ENCODE measurements at places on chromosomes 5 and 9.

DNA sequence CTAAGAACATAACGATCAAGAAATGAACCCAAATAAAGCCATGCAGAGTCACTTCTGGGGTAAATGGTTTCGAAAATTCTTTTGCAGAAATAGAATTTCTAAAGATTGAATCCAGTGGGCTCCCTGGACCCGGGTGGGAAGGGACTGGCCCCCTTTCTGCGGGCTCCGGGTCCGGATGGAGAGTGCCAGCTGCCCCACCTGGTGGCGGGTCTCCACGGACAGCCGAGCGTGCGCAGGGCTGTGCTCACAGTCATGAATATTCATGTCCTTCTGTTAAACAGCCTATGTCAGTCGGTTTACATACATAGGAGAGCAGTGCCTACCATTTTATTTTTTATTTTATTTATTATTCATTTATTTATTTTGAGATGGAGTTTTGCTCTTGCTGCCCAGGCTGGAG, 4.7 kb upstream of the PPP1R26 start:
- no peak for DNase-seq

GRCh38 chr5:151569132-151570046, 21.7 kb downstream of the FAT2 start:
- DNase-seq, result no peak

GRCh38 chr5:177303925-177304391, 359 bp downstream of the PRELID1 start:
- DNase-seq, result no peak

DNA sequence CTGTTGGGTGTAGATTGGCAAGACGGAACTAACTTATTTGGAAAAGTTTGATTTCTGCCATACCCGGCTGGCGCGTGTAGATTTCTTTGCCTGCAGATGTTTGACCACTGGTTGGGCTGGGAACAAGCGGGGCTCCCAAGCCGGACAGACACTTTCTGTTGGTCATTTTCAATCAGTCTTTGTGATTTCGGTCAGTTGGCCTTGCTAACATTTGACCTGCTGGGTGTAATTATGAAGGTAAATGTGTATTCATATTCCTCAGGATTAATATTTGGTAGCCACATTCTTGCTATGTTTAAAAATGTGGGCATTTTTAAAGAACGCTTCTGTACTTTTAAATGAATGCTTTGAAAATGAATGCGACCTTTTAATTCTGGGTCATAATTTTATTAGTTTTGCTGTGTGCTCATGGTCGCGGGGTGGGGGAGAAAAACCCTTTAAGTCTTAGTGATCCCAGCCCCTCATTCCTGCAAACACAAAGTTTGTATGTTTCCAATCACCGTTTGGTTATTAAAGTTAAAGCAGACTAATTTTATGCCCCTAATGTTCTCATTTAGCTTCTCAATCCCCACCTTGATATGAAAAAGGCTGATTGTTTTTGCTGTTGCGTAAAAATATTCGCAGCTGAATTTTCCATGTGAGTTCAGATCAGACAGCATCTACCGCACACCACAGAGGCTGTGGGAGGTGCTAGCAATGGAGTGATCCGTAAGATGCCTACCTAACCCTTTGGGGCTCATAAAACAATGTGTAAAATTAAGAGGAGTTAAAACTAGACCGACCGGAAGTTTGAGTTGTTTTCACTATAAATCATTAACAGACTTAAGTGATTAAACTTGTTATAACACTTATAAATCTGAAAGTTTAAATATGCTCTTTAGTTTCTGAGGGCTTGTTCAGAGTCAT, 1.5 kb downstream of the RASGRF2 start:
- no peak for DNase-seq

GRCh38 chr5:115815006-115815692, 1.3 kb downstream of the CDO1 start:
- DNase-seq, result no peak

DNA sequence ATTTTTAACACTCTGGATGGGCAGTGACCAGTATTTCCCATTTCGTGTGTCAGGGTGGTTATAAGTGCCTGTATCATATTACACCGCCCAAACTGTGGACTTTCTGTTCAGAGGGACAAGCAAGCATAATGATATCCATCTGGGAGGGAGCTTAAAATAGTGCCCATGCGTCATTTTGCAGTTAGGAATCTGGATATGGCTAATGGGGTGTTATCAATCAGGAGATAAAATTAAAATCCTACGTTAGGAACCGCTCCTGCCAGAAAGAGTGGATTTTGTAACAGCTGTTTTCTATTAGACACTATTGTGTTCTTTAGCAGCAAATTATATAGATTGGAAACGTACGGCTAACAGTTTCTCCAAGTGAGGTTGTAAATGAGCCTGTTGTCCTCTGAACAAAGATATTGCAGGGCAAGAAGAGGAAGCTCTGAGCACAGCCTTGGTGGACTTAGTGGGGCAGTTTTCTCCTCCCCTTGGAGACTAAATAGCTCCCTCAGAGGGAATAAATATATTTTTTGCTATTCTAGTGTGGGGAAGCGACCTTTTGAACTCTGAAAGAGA, 160.4 kb downstream of the SPATA31D1 start:
- no peak for DNase-seq

DNA sequence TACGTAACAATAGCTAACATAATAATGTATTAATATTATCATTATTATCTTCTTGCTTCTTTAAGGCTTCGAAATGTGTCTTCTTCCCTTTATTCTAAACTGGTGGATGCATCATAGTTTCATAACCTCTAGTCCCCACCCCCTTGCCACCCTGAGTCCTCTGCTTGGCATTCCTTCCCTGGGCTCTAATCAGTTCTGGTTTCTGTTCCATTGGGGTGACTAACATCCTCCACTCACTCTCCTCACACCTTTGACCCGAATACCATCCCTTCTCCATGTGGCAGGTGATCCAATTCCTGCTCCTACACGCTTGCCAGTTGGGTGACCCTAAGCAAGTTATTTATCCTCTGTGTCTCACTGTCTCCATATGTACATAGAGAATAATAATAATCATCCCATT, 286.1 kb downstream of the TRPM3 start:
- no peak for DNase-seq

DNA sequence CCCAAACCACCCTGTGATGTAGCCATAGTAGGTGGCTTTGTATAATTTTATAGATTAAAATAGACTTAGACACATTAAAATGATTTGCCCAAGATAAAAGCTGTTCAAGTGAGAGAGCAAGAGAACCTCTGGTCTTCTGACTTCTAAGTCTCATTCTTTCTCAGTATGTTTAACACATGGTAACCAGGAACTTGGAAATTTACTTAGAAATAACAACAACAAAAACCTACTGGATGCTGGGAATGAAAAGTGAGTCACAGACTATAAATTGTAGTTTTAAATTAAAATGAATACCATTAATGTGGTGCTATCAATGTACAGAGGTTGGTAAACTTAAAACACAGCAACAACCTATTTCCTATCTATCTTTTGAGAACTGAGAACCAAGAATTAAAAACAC, 30.4 kb downstream of the HMGCR start:
- no peak for DNase-seq

DNA sequence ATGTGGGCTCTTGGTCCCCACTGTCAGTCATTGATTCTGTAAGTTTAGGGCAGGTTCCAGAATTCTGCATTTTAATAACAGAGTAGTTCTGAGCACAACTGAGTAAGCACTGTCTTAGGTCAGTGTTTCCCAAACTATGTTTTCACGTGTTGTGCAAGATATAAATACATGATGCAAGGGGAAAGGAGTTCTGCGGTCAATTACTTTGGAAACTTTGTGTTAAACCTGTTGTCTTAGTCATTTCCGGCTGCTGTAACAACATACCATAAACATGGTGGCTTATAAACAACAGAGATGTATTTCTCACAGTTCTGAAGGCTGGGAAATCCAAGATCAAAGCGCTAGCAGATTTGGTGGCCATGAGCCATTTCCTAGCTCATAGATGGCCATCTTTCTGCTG, 69.8 kb downstream of the EQTN start:
- DNase-seq, result no peak

- no peak for DNase-seq
These were observed 416.9 kb upstream of the IRX4 start for GRCh38 chr5:2299388-2300220.

GRCh38 chr5:168317096-168317520, 25.7 kb downstream of the WWC1 start:
- DNase-seq, result no peak

DNA sequence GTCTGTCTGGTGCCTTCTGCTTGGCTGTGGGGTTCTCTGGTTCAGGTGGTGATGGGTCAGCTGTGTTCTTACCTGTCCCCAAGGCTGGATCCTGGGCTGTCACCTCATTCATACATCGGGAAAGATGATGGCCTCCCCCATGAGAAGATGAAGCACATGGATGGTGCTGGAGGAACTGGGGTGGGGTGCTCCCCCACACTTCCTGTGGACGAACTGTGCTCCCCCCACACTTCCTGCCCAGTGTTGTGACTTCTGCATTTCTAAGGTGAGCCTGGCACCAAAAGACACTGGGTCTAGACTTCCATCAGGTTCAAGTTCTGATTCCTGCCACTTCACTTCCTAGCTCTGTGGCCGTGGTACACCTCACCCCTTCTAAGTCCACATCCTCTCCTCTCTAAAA, 4.3 kb upstream of the SURF6 start:
- no peak for DNase-seq

- no peak for DNase-seq
These were observed 665.5 kb upstream of the ZNF608 start for GRCh38 chr5:125411744-125412560.

DNA sequence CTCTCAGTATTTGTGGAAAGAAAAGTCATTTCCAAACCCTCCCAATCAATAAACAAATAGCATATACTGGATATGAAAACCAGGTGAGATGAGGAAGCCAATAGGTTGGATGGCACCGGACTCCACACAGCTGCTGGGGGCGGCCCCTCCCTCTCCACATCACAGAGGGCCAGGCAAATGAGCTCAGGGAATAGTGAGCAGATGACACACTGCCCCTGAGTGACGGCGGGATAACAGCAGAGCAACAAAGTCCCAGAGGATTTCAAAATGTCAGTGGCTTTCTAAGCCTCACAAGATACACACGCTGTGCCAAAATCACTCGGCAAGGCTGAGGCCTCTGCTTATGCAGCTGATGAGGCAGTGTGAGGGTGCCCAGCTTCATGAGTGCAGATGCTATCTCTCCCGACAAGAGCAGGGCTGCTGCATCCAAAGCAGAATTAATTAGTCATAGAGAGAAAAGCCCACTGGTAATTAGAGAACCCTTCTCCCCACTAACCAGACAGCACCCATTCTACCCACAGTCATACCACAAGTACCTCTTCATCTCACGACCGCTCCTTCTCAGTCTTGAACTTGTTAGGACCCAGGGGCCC, 235.0 kb upstream of the NFIL3 start:
- no peak for DNase-seq

- DNase-seq, result no peak
These were observed 16.3 kb downstream of the PDGFRB start for GRCh38 chr5:150139334-150139733.

- no peak for DNase-seq
These were observed 83.0 kb upstream of the IFNK start for GRCh38 chr9:27440888-27441740.

DNA sequence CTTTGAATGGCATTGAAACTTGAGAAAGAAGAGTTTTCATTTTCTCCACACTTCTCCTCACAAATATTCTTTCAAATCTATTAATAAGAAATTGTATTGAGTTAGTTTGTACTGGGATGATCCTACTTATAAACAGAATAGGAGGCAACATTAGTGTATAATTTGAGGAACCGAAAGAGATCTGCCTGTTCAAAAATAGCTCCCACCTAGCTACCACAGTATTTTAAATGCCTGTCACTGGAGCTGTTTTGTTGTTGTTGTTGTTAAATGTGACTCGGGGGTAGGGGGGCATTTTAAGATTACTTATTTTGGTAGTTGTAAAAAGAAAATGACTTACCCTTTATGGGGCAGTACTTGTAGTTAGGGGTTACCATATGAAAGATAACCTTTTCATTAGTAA, 20.1 kb upstream of the HAPLN1 start:
- no peak for DNase-seq

DNA sequence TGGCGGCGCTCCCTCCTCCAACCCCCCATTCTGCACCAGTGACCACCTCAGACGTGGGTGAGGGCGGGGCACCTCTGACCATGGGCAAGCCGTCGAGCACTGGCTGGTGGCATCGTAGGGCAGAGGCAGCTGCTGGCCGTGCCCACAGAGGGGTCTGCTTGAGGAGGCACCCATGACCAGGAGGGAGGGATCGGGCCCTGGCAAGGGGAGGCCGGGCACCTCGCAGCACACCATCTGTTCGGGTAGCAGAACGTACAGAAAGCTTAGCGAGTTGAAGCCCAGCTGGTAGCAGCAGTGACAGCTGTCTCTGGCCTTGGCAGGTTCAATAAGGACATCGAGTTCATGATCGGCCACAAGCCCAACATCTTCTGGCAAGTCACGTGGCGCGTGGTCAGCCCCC, 4.3 kb upstream of the SLC6A18 start:
- no peak for DNase-seq

- DNase-seq, result peak; percentile 45
These were observed 12.6 kb upstream of the LPCAT1 start for GRCh38 chr5:1536322-1536845.

DNA sequence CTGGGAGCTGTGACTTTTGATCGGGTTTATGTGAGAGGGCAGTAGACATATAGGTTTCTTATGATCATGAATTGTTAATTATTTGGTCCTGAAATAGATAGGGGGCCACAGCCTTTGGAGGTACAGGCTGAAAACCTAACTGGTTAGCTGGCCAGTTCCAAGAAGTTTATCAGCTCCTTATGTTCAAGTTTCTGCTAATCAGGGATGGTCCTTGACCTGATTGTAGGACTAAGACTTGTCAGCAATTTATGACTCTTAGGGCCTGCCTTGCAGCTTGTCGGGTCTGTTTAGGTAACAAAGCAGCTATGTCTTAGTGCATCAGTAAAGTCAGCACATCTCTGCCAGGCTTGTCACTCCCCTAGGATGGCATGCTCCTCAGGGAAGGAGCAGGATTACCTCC, 151.8 kb upstream of the RUSC2 start:
- DNase-seq, result no peak

DNA sequence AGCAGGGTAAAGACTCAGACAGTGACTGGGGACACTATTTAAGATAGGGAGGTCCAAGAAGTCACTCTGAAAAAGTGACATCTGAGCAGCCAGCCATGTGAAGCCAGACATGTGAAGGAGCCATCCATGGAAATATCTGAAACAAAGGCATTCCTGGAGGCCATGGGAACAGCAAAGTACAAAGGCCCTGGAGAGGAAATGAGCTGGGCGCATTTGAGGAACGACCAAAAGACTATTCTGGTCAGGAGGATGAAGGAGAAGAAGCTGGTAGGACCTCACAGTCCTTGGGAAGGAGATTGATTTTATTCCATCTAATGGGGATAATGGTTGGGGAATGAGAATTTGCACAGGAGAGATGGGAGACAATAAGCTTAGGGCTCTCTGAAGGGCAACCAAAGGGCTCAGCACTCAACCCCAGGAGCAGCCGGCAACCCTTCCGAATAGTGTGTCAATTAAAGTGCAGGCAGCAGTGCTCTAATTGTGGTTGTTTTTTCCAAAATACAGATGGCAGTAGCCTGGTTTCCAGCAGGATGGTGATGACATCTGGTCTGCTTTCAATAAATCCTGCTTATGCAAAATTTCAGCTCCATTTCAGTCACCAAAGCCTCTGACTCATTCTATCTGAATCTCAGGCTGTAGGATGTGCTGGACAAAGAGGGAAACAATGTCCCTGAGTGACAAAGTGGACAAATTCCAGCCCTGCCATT, 26.7 kb downstream of the FOXI1 start:
- DNase-seq, result no peak
